ENCODE measurements at places on chromosomes 3 and 15.

DNA sequence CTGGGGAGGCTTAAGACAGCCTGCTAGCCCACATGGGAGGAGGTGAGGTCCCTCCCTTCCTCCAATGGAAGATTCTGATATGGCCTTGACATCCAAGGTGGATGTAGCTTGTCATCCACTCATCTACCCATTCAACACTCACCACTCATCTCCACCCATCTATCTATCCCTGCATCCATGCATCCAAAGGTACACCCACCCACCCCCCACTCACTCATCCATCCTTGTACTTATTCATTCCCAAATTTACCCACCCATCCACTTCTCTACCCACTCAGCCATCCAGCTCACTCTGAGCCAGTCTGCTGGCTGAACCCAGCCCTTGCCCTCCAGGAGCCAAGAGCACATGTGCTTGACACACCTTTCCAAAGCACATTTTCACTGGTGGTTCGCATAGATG is 189.7 kb downstream of the TLE3 start:
- DNase-seq, result no peak

DNA sequence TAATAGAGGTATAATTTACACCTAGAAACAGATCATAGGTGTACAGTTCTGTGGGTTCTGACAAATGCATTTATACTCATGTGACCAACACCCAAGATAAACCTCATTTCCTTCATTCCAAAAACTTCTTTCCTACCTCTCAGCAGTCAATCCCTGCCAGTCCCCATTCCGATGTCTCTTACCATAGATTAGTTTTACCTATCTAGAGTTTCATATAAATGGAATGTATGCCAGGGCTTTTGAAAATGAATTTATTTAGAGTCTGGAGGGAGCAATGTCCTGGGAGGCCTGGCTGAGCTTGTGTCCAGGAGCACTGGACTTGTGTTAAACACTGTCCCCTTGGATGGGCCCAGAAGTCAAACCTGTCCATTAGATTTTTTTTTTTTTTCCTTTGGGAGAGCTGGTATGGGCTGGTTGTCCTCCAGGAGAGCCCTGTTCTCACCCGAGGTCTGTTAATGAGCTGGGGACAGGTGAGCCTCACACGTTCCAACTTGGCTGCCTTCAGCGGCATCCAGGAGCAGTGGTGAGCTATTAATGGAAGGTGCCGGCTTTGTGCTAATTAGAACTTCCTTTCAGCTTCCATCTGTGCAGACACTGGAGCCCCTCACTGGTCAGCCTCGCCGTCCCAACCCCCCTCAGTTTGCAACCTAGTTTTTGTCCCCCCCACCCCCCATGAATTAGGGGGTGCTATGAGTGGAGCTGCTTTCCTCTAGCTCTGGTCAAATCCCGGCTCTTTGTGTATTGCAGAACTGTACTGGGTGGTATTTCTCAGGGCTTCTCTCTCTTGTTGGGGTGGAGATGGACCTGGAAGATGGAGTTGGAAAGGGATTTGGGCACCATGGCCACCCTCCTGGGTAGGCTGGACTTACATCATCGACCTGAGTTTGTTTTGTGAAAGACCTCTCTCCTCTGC is 40.7 kb upstream of the POLG start:
- no peak for DNase-seq

- peak; percentile 90 for DNase-seq
Observed at GRCh38 chr3:188153437-188154013, 432 bp upstream of the LPP start.

- DNase-seq, result no peak
Observed at GRCh38 chr3:17359911-17360310, 382.5 kb downstream of the TBC1D5 start.

GRCh38 chr15:59437817-59438624 is at the start of gene FAM81A:
FAM81A (plus strand) TSS chr15:59438186; CDS start chr15:59458627, 20,441 bp downstream.
- peak; percentile 64 for DNase-seq

DNA sequence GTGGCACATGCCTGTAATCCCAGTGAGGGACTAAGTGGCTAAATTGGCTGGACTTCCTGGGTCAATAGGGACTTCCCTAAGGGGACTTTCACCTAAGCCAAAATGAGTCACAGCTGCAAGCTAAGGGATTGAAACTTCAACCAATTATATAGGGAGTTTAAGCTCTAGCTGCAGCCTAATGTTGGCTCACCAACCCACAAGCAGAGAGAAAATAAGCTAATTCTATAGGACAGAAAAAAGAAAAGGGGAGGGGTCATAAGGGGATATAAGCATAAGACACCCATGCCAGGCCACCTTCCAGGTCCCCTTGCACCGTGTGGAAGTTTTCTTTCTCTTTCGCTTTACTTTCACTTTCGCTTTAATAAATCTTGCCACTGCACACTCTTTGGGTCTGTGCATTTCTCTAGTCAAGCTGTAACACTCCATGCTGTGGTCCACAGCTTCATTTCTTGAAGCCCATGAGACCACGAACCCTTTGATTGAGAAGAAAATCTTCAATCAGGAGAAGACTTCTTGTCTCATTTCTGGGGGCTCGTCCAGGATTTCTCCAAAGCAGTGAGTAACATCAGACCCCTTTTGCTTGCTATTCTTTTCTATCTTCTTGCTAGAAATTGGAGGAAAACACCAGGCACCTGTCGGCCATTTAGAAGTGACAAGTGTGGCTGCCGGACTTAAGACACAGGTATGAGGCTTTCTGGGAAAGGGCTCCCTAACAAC is 192.3 kb downstream of the IGSF11 start:
- DNase-seq, result peak; percentile 4

- DNase-seq, result peak; percentile 45
Observed at GRCh38 chr3:162769564-162769963, 1273.0 kb downstream of the OTOL1 start.

DNA sequence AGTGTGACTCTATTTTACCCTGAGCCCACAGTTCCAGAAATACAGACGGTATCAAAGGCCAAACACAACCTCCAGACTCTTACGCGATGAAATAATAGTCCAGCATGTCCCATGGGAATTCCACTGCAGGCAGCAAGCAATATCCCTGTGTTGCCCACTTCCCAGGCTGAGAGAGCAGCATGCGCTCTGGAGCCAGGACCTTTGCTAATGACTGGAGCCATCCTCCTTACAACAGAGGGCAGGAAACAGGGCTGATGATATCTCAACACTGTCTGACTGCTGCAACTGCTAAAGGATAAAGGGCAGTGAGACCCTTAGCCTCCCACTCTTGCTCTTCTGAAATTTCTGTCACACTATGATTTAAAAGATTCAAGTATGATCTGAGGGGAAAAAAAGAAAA is 34.8 kb downstream of the MCF2L2 start:
- DNase-seq, result peak; percentile 25

- DNase-seq, result peak; percentile 12
Observed at GRCh38 chr15:60301024-60301423, 96.8 kb downstream of the ANXA2 start.

DNA sequence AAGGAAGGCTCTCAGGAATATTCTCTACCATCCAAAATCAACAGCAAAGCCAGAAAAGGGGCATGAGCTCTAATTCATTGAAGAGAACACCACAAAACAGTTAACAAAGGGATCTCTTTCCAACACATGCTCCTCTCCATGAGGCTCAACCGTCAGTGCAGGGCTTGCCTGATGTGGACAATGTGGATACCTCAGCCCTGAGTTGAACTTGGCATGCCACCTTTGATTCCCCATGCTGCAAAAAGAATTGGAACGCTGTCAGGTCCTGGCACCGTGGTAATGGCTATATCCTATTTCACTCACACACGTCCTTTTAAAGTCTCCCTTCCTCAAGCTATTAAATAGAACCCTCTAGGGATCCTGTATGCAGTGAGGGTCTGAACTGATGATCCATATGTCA is 30.7 kb upstream of the IP6K2 start:
- DNase-seq, result no peak

DNA sequence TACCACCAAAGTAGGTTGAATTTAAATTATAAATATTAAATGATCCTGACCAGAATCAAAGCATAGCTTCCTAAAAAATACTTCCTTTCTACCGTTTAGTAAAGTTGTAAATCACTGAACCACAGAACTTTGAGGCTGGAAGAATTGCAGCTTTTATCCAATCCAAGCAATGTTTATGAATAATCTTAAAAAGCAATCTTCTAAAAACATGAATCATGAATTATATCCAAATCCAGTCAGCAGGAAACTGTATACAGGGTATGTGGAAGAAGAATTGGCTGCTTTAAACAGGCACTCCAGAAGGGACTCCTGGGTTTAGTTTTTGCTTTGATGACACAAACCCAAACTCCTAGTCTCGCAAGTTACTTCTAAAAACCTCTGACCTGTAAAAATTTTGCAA is 30.2 kb downstream of the HEG1 start:
- DNase-seq, result peak; percentile 17

DNA sequence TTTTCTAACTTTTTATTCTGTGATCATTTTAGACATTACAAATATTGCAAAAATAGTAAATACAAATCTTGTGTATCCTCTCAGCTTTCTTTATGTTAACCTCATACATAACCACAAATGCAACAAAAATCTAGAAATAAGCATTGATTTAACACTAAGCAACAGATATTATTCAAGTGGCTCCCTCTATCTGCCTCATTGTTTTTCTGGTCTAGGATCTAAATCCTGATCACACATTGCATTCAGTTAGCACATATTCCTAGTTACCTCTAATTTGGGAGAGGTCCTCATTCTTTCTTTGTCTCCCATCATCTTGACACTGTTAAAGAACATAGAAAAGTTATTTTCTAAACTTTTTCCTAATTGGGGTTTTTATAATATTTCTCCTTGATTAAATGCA is 1126.0 kb downstream of the ROBO2 start:
- DNase-seq, result no peak

- DNase-seq, result no peak
Observed at GRCh38 chr15:93866476-93866875, 364.9 kb upstream of the MCTP2 start.

- no peak for DNase-seq
Observed at GRCh38 chr15:28875461-28876000, 10.2 kb upstream of the APBA2 start.

DNA sequence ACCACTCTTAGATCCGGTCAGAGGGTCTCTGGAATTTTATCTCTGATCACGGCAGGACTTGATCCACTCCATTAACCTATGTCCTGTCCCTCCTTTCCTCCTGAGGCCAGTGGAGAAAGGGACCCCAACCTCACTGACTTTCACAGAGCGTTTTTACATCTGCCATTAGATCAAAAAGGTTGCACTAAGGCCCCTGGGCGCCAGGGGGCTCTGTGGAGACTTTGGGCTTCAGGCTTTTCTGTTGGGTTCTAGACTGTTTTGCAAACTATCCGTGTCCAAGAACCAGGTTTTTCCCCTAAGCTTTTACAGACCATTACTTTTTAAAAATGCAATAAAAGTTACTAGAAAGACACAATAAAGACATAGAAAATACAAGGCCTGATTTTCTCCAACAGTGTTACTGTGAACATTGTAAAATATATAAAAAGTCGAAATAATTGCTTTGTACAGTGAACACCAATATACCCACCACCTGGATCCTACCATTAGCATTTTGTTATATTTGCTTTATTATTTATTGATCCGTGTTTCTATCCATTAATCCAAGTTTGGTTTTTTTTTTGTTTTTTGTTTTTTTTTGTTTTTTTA is 159.7 kb downstream of the POLR2M start:
- peak; percentile 47 for DNase-seq

DNA sequence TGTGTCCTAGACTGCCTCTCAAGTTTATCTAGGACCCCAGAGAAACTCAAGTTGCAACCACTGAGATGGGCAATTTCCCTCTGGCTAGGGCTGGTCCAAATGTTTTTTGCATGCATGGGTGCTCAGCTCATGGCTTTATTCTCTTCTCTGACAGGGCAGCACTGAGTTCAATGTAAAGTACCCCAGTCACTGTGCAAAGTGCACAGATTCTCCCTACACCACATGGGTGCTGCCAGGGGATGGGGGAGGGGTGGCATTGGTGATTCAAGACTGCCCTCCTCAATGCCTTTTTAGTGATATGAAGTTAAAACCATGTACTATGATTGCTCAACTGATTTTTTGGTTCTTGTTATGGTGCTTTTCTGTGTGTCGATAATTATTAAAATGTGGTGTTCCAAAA is 14.8 kb upstream of the RAD51 start:
- DNase-seq, result no peak

DNA sequence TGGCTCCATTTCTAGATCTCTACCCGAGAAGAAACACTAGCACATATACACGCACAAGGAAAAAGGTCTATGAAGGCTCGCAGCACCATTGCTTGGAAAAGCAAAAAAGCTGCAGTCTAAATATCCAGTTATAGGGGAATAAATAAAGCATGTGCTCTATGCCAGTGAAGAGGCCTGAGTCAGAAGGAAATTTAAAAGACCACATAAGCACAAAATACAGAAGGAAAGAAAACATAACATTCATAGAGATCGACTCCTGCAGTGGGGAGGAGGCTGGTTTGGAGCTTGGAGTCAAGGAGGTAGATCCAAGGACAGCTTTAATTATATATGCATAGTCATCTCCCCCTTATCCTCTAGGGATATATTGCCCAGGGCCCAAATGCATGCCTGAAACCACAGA is 114.4 kb downstream of the PDZRN3 start:
- no peak for DNase-seq

DNA sequence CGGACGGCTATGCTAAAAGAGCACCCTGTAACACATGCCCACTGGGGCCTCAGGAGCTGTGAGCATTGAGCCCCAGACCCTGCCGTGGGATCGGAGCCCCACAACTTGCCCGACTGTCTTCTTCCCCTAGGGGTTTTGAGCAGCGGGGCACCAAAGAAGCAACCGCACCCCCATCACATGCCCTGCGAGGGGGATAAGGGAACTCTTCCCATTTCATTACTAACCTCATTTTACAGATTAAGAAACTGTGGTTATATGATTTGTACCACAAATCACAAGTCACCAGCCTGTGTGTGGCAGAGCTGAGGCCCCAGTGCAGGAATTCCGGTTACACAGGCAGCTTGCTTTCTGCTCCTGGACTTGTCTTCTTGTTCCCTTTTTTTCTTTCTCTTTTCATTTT is 86.2 kb downstream of the CD47 start:
- DNase-seq, result no peak

GRCh38 chr15:70382762-70383458 is 285.2 kb upstream of the TLE3 start:
- no peak for DNase-seq

DNA sequence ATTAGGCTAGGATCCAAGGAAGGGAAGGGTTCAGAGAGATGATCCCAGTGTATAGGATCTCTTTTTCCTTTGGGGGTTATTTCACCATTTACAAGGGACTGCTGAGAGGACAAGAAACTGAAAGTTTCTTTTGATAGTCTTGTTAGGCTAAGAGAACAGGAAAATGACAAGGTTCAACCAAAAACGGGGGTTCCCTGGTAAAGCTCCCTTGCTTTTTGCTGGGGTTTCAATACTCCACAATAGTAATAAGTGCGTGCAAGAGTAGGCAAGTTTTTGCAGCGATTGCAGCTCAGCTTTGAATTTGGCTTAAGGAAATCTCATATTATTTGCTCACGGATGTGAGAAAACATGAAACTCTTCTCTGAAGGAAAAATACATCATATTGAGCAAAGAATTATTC is 18.8 kb upstream of the SUSD5 start:
- DNase-seq, result no peak

DNA sequence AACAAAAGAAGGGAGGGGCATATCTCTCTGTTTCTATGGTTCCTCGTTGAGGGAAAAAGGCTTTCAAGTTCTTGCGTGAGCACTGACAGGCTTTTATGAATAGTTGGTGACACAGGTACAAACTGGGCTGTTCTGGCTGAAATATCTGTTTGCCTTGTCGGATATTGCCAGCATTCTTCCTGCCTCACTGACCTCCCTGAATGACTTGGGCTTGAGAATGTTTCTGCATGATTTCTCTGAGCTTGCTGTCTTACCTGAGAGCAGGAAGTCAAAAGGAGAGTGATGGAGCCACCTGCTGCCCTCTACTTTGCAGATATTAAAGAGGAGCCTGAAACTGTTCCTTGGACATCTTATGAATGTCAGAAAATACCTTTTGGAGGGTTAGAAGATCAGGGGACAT is 4.8 kb downstream of the GCNT3 start:
- no peak for DNase-seq

- DNase-seq, result no peak
Observed at GRCh38 chr3:16288664-16289063, 23.7 kb downstream of the OXNAD1 start.

Measured in fibroblast of mammary gland (primary cell).